ENCODE measurements at places on chromosomes 2 and 18. TPM values are rescaled to one million over a fixed set of nuclear protein-coding genes. Genes with fewer than 3 reads are reported as not detected.

Gene FAP
- 10.4 TPM for total RNA-seq

DNA sequence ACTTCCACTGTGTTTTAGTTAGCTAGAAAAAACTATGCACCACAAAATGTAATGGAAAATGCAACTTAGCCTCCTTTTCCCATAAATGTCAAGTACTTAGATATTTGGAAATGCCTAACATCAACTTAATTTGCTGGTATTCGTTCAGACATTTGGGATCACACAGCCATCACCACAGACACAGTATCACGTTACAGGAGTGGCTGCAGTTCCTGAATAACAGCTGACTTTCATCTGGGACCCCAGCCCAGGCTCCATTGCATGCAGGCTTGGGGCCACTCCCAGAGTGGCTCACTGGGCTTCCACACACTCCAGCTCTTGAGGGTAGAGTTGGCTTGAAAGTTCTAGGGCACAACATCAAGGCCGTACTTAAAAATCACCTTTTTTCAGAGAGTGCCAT, 9.3 kb downstream of the TMEM182 start:
- DNase-seq = no peak

Gene PKP4
- 117 TPM for total RNA-seq

Gene NYAP2
- total RNA-seq = 0.22 TPM

- no peak for DNase-seq
Observed at GRCh38 chr18:57850063-57850462, 46.9 kb upstream of the ATP8B1 start.

DNA sequence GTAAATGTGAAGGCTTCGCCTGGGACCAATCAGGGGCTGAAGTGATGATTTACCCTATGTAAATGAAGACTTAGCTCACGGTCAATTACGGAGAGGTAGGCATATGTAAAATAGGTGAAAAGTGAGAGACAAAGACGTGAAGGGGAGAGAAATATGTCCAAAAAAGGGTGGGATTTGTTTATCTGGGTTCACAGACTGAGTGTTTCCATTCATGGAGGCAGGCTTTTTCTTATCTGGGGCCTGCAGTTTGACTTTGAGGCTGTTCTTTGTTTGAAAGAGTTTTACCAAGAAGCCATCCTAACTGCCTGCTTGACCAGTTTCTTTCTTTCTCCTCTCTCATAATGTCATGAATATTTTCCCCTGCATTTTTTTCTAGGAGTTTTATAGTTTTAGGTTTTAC, 202.7 kb downstream of the NYAP2 start:
- no peak for DNase-seq

DNA sequence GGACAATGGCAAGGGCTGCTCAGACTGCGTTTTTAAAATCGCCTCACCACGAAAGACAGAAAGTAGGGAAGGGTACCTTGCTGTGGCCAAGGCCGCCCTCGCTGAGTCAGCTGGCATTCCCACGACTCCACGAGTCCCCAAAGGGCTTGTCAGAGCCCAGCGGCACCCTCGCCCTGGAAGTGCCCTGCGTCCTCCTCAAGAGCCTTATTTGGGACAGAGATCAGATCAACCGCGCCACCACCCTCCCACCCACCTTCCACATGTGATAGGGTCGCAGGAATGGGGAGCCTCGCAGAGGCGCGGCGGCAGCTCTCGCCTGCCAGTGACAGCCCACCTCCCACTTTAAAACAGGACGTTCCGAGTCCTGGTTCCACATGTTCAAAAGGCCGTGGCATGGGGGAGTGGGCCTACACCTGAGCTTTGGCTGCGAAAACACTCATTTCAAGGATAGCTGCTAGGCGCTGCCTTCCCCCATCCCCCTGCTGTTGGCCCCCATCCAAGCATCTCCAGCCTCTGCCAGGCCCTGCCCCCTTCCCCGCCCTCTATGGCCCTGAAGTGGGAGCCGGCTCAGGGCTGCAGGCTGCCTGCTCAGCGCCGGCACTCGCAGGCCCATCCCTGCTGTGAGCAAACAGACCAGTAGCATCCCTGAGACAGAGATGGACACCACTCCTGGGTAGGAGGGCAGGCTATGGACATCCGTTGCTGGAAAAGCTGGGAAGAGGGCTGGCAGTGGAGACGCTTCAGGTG, 38.1 kb upstream of the ARHGEF4 start:
- DNase-seq = peak; percentile 77

DNA sequence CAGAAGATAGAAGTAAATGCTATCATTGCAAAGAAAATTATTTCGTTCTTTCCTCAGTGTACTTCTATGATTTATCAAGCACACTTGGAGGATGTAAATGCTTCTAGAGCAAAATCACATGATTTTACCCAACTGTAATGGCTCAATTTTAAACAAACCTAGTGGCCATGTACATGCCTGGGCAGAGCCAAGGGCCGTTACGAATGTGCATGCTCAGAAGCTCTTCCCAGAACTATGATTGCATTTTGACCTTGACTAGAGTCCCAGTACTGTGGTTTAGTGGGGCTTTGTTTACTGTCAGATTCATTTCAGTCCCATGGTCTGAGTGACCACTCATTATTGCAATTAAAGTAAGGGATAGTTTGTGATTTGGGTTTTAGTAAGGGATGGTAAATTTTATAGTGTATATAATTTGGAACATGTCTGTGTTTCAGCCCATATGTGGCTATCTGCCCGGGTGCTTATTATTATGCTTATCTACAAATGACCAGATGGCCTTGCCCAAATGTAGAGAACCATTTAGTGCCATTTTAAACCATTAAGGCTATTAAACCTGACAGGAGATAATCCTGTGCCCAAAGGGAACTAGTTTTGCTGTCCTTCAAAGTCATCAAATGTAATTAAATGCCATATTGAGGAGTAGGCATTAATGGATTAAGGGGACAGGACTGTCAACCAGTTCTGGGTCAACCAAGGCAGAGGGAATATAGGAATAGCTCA, 239.1 kb downstream of the ICOS start:
- DNase-seq = no peak

GRCh38 chr18:2847317-2848246, 776 bp downstream of the EMILIN2 start:
- DNase-seq = peak; percentile 66

Gene KCNG2
- 0.22 TPM for total RNA-seq

GRCh38 chr2:222518570-222519381, 94.4 kb downstream of the SGPP2 start:
- no peak for DNase-seq

Measured in sciatic nerve (tissue), 2 donors.